ENCODE measurements at places on chromosomes 3 and 15.
A peak's percentile ranks its signal among the peaks of the same experiment; 100 is the strongest.

GRCh38 chr3:30696896-30697295, 90.5 kb downstream of the TGFBR2 start:
- no peak for DNase-seq

DNA sequence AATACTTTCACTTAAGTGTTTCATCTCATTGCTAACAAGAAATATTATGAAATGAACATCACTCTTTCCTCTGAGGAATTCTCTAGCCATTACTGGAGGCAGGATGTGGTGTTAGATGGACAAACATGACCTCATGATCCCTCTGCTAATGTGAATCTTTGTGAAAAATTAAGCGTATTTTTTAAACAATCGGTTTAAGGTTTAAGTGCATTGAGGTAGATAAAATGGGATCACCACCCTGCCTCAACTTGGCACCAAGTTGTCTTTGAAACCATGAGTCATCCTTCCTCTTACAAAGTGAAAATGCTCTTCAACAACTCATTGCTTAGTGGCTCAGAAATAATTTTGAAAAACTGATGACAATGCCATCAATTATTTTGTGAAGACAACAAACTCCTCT, 76.0 kb upstream of the DCBLD2 start:
- DNase-seq: no peak

GRCh38 chr3:178436773-178437172, 99.5 kb upstream of the KCNMB2 start:
- DNase-seq: no peak

GRCh38 chr15:96333131-96334016, 2.9 kb downstream of the NR2F2 start:
- no peak for DNase-seq

DNA sequence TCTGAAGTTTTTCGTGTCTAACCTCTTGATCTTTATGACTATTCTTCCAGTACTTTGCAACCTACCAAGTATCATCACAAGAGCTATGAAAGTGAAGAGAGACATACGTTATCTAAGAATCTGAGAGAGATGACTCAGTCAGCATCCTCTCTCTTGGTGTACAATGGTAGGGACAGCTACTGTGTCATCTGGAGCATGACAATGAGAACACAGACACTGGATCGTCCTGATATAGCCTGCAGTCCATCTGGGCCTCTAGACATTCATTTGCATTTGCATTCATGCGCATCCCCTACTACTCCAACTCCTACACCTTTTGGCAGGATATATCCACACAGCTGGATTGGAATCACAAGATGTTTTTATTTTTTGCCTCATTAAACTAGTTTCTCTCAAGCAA, 115.2 kb downstream of the PEX5L start:
- DNase-seq: no peak

DNA sequence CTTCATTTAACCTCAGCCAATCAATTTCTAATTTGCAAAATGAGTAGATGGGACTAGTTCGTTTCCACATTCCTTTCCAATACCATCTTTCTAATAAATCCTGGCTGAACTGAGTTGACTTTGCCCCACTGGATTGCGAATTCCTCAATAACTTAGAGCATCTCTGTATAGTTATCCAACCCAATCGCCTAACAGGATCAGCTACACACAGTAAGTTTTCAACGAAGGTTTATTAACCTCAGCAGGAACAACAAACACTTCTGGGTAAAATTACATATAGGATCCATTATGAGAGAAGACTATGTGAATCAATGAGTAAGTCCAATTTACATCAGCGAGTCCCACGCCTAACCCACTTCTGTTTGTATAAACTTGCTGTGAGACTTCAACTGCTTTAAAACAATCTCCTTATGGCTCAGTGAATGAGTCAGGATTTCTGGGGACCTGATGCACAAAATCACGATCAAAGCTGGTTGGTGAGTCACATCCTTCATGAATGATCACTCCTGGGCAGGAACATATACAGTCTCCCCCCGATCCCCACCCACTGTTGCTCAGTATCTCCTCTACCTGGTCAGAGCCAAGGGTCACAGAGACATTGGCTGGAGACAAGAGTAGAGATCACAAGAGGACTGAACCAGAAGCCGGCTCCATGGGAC, 142.8 kb downstream of the EDEM1 start:
- DNase-seq: no peak

- no peak for DNase-seq
Observed at GRCh38 chr15:31752905-31753304, 277.4 kb upstream of the CHRNA7 start.

- no peak for DNase-seq
Observed at GRCh38 chr3:72263223-72263990, 478.5 kb upstream of the PROK2 start.

DNA sequence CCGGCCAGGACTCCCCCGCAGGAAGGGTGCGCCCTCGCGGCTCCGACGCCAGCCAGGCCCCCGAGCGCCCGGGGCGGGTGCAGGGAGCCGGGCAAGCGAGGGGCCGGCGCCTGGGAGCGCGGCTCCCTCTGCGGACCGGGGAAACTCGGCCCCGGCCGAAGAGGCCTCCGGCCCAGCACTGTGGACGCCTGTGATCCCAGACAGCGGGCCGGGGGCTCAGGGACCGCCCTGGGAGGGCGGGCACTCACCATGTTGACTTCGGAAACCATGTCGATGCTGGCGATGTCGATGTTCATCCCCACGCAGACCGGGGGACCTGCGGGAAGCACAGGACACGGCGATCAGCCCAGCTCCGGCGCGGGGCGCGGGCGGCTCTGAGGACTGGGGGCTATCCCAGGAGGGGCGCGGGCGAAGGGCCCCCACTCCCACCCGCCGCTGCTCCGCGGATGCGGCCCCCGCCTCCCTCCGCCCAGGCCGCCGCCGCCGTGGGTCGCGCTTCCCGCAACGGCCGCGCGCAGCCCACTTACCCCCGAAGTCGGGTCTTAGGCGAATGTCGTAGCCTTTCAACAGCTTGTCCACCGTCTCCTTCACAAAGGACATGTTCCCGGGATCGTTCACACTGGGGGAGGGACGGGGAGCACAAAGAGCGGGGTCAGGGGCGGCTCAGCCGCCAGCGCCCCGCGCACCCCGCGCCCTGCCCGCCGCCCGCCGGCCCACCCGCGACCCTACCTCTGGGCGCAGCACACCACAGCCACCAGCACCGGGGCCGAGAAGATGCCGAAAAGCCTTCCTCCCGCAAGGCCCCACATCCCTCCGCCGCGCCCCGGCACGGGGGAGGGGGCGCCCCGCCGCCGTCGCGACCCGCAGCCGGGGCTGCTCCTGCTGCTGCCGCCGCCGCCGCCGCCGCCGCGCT, at the start of gene GABRB3:
GABRB3 (minus strand) TSS at position 913 of the 913 bp plus-strand sequence.
- DNase-seq: no peak

GRCh38 chr3:195224156-195224979, 46.6 kb downstream of the XXYLT1 start:
- DNase-seq: no peak

DNA sequence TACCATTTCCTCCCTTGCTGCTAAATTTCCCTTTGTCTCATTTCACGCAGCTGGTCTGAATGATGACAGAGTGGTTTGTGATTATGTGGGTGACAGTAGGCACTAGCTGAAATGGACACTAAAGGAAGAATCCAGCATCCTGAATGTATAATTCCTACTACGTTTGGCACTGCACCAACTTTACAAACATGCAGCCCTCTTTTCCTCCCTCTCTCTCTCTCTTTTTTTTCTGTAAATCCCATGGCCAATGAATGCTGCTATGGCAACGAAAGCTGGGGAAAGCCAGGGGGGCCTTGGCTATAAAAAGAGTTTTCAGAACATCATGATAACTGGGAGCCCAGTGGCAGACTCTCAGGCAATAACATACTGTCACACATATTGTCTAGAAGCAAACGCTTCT, 367.2 kb upstream of the AGTR1 start:
- DNase-seq: no peak

DNA sequence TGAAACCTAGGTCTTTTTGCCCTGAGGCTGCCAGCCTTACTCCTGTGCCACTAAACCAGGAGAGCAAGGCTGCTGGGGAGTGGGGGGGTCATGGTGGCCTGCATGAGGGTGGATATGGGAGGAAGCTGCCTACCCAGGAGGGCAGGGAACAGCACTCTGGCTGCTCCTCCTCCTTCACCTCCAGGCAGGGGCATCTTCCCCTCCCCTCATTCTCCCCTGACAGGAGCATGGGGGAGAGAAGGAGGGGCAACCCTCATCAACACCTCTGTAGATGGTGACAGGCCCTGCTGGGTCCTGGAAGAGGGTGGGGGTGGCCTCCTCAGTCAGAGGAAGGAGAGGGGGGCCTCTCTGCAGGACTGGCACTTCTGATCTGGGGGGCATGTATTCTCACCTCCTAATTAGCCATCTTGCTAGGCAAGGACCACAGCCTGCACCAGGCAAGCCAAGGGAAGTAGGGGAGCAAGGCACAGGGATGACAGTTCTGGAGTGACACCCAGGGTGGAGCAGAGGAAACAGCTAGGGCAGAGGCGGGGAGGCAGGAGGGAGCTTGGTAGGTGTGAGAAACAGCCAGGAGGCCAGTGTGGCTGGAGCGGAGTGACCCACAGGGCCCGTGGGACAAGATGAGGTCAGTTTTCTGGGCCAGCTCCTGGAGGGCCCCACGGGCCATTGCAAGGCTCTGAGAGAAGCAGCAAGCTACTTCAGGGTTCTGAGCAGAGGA, 4.9 kb downstream of the CCDC33 start:
- no peak for DNase-seq

DNA sequence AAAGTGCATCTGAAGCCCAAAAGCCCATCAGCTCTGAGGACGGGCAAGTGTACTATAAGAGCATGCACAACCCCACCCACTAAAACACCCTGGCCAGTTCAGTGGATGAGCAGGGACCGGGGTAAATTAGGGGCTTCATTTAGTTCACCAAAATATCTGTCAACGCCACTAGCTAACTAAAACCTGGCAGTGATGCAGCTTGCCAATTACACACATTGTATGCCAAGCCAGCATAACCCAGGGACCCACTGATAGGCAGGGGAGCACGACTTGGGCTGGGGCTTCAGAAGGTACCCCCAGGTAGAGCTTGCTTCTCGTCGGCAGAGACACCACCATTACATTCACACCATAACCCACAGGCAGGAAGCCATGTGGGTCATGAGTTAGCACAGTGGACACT, 47.0 kb downstream of the PTPN23 start:
- DNase-seq: no peak

DNA sequence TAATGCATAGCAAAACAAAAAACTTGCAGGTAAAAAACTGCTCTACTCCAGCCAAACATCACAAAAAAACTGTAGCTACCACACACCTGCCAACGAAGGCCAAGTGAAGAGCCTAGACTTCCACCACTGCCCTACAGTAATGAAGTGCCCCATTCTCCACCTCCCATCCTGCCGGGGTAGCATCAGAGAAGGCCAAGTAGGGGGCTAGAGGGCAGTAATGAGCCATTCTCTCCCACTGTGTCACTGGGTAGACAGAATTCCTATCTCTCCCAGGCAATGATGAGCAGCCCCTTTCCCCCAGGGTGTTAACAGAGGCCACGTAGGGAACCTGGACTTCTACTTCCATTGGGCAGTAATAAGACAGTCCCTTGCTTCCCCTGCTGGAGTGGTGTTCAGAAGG, 9.5 kb downstream of the SEC22C start:
- DNase-seq: no peak

GRCh38 chr3:76561494-76562236, 478.2 kb upstream of the ROBO2 start:
- DNase-seq: no peak

- DNase-seq: peak; percentile 39
Observed at GRCh38 chr3:16309558-16309957, 44.5 kb downstream of the OXNAD1 start.

DNA sequence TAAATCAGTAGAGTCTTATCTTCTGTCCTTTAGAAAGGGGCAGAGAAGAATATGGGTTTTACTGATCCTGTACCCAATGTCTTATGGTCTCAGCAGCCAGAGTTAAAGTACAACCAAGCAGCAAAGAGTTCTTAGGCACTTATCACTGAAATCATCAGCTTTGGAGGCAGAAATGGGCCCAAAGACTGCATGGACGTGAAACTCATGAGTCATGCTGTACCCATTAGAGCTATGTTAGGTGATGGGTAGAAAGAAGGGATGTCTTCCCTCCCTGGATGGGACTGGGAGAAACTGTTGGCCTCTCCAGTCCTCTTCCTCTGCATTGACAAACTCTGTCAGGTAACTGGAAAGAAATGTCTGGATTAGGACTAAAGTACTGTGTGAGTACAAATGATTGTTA, 63.4 kb downstream of the EOMES start:
- no peak for DNase-seq

- DNase-seq: no peak
Observed at GRCh38 chr3:115525731-115526130, 97.6 kb upstream of the GAP43 start.

DNA sequence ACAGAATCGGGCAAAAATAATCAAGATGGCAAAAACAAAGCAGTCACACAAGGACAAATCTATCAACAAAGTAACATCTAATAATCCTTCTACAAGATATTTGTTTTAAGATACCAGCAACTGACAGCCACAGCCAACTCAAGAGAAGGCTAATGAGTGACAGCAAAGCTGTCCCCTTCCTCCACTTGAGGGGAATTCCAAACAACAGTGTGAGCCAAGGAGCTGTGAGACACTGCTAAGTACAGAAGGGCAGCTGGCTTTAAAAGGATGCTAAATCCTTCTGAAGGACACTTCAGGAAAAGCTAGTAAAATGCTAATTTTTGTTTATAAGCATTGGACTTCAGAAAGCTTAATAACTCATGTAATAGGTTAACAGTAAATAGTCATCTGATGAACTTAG, 120.3 kb upstream of the GOLGA8J start:
- DNase-seq: no peak

GRCh38 chr15:55239440-55240124, 42.8 kb upstream of the RSL24D1 start:
- no peak for DNase-seq

DNA sequence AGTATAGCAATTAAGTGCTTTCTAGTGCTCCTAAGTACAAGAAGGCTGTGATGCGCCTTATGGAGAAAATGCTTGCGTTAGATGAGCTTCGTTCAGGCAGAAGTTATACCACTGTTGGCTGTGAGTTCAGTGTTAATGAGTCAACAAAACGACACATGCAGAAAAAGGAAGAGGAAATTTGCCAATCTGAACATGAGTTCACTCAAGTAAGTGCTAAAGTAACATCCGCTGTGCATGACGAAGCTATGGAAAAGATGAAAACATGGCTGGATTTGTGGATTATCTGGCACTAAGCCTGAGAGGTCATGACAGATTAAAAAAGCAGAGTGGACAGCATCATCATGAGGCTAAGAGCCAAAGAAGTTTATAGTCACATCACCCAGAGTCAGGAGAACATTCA, 36.9 kb downstream of the SH3BP5 start:
- DNase-seq: no peak

GRCh38 chr3:103136621-103137020, 701.8 kb downstream of the ZPLD1 start:
- DNase-seq: no peak

DNA sequence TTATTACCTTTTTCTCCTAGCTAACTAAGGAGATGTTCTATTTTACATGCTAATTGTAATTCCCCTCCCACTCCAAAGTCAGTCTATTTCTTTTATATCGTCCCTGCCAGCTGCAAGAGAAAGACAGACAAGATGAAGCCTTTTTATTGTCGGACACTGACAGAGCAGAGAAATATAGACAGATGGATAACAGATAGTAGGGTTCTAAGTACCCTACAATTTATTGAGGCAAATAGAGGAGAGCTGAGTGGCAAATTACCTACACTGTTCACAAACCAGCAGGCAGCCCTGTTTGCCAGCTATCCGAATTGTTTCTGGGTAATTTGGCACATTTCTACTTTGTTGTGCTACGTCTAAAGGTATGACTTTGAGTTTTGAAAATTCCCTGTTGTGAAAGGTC, 392.3 kb upstream of the ZNF717 start:
- DNase-seq: no peak

GRCh38 chr3:129665024-129665768, 58.7 kb upstream of the PLXND1 start:
- no peak for DNase-seq

GRCh38 chr3:124131158-124131557, 139.2 kb upstream of the ROPN1 start:
- DNase-seq: no peak

Measured in activated CD4-positive, alpha-beta T cell treated with anti-CD3 and anti-CD28 coated beads, Interleukin-2, amount 50 U/mL, for 1 hour (primary cell).